ELR (cell line): ENCODE measurements at places on chromosomes 16 and 17.

GRCh38 chr17:79118924-79119323 is 44.3 kb downstream of the ENGASE start:
- DNase-seq: no peak

DNA sequence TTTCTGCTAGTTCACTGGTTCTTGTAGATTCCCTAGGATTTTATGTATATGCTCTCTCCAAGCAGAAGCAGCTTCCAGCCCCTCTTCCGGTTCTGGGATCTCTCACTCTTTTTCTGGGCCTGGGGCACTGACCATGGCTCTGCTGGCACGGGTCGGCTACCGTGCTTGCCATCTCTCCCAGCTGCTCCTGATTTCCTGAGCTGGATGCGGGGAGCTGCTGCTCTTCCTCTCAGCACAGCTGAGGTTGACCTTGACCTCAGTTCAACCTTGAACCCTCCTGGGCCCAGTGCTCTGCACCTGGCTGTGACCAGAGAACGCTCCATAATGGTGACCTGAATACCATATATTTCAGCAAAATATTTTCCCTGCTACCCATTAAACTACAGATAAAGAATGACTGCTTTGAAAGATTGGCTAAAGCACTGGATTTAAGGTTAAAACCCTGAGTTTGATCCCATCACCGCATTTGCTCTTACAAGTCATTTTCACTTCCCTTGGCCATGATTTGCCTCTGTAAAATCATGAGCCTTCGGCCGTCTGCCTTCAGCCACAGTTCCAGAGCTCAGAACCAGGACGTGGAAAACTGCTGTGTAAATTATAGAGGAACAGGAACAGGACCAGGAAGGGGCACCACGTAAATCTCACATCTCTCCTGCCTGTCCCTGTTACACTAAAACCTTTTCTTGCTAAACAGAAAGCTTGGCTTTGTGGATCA is 130.8 kb upstream of the CHMP6 start:
- DNase-seq: no peak

DNA sequence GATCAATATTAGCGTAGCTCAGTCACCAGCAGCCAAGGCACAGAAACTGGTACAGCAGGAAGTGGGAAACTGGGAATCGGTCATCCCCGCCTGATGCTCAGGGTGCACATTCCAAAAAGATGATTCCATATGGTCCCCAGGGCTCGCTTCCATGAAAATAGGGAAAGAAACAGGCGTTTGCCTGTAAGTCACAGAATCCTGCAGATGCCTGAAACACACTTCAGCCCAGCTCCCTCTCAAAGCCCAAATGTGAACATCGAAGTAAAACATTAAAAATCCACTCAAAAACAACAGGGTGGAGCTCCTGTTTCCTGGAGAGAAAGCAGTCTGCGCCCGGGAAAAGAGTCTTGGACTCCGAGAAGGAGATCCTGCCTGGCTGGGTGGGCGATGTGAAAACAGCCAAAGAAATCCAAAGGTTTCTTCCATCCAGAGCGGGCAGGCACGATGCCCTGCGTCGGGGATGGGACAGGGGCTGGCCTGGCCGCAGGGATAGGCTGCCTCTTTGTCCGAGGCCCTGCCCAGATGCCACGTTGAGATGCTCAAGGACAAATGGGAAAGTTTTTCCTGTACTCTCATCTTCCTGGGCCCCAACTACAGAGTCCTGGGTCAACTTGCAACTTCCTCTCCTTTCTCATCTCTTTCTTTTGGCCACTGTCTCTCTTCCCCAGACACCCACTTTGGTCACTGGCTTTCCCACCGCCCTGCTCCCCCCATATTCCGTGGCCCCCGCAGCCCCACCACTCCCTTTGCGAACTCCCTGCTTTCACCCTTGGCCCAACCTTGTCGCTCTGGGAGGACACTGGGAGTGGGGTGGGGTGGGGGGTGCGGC is 743 bp downstream of the WIPI1 start:
- peak; percentile 93 for DNase-seq

DNA sequence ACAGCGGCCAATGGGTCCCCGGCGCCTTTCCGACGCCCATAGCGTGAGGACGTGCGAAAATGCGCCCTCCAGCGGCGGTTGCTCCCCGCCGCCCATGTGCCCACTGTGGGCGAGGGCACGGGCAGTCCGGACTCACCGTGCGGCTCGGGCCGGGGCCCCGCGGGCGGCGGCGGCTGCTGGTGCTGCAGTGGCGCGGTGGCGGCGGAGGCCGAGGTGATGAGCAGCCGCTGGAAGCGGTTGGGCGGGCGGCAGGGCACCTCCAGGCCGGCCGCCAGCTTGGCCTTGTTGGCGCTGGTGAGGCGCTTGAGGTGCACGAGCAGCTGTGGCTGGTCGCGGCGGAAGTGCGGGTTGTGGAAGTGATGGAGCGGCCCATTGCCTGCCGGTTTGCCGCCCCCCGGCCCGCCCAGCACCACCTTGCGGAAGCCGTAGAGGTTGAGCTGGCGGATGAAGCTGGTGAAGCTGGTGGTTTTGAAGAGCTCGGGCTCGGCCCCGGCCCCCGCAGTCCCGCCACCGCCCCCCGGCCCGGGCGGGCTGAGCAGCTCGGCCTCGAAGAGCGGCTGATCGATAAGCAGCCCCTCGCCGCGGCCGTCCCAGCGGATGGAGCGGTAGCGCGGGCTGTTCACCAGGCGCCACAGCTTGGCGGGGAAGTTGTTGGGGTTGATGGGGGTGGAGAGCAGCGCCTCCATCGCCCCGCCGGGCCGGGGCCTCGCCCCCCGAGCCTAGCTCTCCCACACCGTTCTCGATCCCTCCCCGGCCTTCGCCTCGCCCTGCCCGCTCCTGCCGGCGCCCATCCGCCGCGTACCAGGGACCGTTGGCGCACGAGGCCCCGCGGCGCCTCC is at the start of gene HSF5:
Gene HSF5 (minus strand): TSS at position 820 of the 839 bp plus-strand sequence. CDS start 134 bp downstream, at position 686.
- DNase-seq: no peak

GRCh38 chr16:24685539-24686432 is 43.7 kb upstream of the TNRC6A start:
- DNase-seq: peak; percentile 68

GRCh38 chr17:13003927-13004326 is 13.9 kb downstream of the ELAC2 start:
- DNase-seq: no peak

DNA sequence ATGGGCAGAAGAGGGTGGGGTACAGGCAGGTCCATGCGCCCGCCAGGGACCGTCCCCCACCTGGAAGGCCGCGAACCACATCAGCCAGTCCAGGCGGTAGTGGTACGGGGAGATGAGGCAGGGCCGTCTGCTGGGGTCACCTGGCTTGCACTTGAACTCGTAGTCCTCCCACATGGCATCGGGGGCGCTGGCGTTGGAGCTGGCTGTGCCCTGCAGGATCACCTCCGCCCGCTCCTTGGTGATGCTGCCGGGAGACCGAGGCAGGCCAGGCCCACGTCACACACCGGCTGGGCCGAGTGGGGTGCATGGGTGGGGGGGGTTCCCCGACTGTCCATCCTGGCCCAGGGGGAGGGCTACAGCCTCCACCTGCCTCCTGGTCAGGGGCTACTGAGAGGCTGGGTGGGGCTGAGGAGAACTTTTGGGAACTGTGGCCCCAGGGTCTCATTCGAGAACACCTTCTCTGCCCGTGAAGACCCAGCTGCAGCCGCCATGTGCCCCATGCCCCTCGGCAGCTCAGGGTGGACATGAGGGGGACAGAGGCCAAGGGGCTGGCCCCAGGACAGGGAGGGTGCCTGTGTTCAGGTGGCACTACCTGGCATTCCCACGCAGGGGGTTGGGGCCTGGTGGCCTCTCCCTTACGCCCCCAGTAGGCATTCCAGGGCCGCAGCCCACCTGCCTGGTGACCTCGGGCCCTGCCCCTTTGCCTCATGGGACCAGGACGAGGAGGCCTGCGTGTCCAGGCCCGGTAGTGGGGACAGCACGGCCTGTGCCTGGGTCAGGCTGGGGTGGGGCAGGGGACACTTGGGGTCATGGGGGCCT is 69.5 kb upstream of the GNG13 start:
- no peak for DNase-seq

- DNase-seq: no peak
Observed at GRCh38 chr16:72380283-72380682, 208.3 kb upstream of the PMFBP1 start.

DNA sequence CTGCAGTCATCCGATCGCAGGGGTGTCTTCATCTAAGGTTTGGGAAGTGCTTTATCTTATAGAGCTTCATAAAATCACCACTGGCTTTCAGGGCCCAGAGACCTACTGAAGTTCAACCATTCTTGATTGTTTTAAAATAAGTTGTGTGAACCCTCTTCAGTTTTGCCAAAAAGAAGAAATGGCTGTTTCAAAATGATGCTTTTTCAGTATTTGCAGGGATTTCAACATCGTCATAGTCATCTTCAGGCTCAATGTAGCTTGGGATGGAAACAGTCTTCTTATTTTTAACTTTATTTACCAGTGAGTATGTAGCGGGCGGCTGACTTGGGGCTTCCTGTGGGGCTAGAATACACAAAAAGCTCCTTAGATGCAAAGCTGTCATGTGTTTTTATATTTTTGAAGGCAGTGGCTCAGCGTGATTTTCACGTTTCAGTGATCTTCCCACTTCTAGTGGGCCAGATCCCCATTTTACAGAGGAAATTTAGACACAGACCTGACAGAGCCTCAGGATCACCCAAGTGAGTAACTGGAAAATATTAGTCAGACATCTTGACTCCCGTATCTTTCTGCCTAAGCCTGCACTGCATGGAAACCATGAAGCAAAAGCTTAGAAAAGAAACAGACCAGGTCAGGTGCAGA is 19.1 kb upstream of the ZNF594 start:
- DNase-seq: no peak

DNA sequence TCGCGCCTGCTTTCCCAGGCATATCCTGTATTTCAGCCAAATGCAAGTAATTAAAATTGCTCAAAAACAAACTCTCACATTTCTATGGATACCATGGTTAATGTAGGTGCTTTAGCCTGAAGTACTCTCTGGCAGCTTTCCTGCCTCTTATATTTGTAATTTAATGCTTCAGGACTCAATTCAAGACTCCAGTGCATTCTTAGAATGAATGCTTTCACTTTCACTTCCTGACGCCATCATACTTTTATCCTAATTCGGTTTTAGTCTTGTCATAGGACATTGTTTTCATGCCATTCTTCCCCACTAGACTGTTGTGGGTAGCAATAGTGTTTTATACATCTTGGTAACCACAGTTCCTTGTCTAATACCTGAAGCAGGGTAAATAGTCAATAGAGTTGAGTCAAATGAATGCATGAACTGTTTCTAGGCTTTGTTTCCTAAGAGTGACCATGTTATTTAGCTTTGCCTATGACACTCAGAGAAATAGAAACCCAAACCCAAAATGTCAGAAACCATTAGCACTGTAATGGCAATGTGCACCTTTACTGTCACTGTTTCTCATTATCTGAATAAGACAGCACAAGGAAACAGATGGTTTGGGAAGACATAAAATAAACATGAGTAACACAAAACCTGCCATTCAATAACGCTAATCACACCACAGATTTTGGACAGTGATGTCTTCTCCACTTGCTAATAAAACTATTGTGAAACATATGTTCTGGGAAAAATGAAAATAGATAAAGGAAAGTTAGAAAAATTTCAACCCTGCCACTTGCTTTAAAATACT is 705.5 kb downstream of the CDH11 start:
- peak; percentile 38 for DNase-seq

DNA sequence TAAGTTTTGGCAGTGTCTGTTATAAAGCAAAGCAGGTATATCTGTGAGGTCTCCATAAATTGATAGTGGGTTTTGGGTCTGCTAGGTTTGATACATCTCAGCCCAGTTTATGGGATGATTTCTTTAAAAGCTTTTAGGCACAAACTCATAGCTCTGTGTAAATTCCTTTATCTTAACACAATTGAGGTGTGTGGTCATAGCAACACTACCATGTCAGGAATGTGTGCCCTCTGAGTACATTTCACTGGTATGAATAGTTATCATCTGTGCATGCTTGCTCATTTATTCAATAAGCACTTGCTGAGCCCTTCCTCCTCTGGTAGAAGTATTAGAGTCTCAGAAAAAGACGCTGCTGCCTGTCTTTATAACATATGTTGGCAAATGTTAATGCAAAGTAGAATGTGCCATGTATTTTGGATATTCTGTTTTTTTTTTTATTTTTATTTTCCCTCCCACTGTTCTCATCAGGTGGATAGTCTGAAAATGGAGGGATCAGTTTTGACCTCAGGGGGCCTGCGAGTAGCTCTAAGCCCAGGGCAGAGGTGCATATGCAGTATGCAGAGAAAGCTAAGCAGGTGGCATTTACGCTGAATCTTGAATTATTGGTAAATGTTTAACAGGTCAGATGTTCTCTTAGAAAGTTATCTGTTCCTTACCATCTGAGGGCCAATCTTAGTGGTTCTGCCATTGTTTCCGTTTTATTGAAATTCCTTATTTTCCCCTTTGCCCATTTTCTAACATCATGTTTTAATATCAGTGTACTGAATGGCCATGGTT is 90.7 kb downstream of the WNT3 start:
- peak; percentile 96 for DNase-seq

GRCh38 chr17:8143581-8144400 is 8.4 kb downstream of the PER1 start:
- DNase-seq: no peak

DNA sequence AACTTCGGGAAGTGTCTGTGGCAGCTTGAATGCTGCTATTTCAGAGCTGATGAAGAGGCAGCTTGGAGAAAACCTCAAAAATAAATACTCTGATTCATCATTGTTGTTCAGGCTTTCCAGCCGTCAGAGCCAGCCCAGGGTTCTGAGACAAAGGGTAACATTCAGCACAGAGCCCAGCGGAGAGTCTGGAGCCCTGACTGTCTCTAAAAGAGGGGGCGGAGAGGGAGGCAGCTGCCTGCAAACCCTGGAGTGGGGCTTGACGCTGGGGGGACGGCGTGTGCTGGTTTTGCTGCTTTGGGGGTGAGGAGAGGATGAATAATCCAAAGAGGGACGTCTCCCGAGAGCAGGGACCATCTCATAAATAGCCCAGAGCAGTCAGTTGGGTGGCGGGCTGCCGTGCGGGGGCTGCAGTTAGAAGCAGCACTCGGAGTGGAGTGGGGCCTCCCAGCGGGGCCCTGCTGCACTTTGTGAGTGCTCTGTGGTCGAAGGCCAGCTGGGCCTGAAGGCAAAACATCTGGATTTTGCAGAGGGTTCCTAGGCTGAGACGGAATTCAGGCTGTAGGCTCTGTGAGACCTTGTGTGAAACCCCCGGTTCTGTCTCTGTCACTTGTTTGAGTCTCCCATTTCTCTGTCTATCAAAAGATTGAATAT is 237.8 kb downstream of the PRKCA start:
- peak; percentile 95 for DNase-seq

DNA sequence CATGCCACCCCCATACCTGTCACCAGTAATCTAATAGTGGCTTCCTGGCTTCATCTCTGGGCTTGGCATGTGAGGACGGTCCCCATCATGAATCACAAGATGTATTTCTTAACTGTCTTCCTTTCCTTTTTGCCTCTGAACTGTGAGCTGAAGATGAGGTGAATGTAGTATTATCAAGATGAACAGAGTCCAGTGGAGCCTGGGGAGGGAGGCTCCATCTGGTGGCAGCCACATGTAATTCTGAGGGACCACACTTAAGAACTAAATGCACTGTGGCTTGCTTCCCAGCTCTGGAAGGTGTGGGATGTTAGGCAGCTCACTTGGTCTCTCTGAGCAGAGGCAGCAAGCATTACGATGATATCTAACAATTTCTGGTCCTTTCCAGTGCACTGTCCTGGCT is 354.9 kb upstream of the ASIC2 start:
- no peak for DNase-seq
